ENCODE measurements at places on chromosomes 2 and 18.

- DNase-seq, result no peak
These were observed 86.6 kb downstream of the ITGB1BP1 start for GRCh38 chr2:9336576-9337314.

- no peak for DNase-seq
These were observed 145.2 kb upstream of the MMADHC start for GRCh38 chr2:149732730-149733290.

DNA sequence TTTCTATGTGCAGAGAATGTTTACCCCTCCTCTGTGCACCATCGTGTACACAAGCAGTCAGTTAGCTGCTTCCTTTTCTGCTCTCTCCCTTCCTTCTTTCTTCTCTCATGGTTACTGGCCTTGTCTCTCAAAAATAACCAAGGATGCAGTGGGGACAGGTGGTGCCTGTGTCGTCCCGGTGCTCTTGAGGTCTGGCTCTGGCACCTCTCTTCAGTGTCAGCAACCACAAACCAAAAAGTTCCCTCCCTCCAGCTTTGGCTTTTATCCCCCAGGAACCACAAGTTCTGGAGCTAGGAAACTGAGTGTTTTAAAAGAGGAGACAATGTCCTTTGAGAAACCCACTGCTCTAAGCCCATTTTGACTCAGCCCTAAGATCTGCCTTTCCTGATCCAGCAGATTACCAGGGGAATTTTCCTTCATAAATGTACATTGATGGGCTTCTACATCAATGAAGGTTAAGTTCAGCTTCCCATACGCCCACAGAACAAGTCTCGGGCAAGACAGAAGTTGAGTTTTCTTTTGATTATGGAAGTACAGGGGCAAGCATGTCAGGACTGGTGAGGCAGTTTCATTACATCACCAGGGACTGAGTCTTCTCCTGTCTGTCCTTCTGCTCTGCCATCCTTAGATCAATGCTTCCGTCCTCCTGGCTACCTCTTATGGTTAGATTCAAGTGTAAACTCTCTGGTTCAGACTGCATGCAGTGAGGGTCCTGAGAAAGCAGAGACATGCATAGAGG, 232.2 kb downstream of the SETBP1 start:
- DNase-seq, result no peak

- DNase-seq, result no peak
These were observed 36.8 kb downstream of the KCNG3 start for GRCh38 chr2:42457011-42457410.

DNA sequence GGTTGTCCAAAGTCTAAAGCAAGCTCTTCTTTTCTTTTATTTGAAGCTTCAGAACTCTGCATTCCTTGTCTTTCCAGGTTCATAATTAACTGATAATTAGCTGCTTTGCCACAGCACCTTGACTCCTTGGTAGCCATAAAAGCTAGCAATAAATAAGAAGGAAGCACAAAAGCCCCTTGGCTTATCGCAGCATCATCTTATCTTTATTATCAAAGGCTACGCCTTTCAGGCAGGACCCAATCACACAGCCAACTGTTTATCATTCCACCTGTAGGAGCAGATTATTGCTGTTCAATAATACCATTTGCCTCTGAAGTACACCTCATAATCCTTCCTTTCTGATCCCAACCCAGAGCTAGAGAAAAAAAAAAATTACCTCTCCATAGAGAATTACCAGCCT, 489.2 kb downstream of the SATB2 start:
- DNase-seq, result no peak

DNA sequence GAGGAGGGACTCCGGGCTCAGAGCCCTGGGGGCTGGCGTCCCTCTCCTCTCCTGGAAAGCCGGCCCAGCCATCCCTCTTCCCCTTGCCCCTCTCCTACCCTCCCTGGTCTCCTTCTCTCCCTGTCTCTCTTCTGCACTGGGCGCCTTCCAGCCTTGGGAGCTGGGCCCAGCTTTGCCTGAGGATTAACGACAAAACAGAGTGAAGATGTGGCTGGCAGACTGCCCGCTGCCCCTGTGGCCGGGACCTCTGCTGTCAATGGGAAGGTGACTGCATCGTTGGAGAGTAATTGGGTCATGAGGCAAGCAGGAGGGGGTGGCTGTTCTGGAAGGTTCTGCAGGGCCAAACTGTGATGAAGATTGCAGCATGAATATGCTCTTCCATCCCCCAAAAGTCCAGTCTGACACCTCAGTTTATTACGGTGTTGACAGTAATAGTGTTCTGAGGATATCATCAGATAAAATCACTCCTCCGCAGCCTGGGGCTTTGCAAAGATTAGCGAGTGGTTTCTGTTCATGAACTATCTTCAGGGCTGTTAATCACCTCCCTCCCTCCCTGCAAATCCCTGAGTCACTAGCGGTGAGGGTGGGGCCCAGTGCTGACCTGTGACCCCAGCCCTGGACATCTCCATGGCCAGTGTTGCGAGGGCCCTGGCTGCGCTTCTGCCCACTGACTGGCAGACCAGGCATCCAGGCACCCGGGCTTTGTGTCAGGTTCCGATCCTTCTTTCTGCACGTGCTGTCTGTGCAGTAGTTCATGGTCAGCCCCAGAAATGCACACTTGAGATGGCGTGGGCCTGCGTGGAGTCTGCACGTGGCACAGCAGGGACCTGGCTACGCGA, 23.0 kb downstream of the RTP5 start:
- DNase-seq, result no peak

- DNase-seq, result no peak
These were observed 10.0 kb upstream of the GCA start for GRCh38 chr2:162333968-162334367.

- no peak for DNase-seq
These were observed at the start of gene DSG4 for GRCh38 chr18:31376477-31376876. TSS of gene DSG4 (plus strand) at chr18:31376777. CDS start at chr18:31376912, 135 bp downstream.

DNA sequence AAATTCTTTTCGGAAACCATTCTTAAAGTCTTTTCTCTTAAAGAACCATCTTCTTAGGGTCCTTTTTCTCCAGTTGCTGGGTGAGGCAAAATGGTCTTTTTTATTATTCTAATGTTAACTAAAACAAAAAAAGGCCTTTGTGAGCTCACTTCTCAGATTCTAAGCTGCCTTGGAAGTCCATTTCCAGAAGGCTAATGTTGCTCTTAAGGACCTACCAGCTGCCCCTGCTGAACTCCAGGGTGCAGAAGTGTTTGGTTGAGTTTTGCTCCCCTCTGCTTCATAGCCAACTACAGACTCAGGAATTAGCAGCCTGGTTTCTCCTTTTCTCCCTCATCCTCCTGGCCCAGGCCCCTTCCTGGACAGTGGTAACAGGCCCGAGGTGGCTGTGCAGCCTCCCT, 23.4 kb downstream of the APCDD1 start:
- no peak for DNase-seq

GRCh38 chr2:148298196-148298595, 277.3 kb downstream of the MBD5 start:
- no peak for DNase-seq

Measured in activated CD4-positive, alpha-beta T cell treated with anti-CD3 and anti-CD28 coated beads, Interleukin-2, amount 50 U/mL, for 4 hours (primary cell).